ENCODE measurements at places on chromosomes 5 and 9. TPM values are rescaled to one million over a fixed set of nuclear protein-coding genes. Genes with fewer than 3 reads are reported as not detected.

DNA sequence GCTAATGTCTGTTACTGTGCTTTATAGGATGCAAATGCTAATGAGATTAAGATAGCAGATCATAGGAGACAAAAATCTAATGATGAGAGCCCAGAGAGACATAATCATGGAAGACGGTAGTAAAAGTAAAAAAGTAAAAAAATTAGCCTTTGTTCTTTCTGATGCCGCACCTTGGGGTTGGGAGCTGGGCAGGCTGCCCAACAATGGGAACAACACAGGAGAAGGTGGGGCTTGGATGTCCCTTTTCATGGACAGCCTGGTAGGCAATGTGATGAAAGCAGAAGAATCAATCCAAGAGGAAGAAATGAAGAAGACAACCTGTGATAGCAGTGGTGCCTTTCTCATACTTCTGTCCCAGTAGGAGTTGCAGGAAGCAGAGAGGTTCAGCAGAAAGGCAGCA lies 57.2 kb downstream of the RAB14 start:
- DNase-seq: no peak

DNA sequence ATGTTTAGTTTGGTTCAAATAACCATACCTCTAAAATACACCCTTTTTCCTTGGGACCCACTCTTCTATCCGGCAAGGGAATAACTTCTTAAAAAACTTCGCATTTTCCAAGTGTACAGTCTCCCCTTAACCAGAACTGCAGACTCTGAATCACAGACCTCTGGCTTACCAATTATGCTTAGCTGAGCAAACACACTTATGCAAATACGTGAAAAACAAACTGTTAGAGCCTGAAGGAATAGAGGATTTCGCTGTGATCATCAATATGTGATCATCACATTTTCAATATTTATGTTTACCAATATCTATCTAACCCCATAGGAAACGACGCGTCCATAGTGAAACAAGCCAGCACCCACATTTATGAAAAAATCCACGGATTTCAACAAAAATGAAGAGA lies 1.3 kb downstream of the LPAR1 start:
- no peak for DNase-seq

DNA sequence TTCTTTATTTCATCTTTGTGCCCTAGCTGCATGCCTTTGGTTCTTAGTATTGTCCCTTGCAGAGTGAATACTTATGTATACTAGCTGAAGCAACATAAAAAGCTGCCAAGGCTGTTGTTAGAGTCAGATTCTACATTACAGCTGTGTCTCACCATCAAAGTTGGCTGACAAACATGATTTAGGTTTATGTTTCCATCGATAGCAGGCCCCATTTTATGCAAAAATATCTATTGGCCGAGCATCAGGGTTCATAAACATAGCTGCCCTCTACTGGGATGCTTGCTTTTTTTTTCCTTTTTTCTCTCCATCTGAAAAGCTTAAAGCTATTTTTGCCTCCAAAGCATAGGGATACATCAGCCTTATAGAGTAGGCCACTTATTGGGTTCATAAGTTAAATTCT lies 68.0 kb downstream of the FAM174A start:
- no peak for DNase-seq

DNA sequence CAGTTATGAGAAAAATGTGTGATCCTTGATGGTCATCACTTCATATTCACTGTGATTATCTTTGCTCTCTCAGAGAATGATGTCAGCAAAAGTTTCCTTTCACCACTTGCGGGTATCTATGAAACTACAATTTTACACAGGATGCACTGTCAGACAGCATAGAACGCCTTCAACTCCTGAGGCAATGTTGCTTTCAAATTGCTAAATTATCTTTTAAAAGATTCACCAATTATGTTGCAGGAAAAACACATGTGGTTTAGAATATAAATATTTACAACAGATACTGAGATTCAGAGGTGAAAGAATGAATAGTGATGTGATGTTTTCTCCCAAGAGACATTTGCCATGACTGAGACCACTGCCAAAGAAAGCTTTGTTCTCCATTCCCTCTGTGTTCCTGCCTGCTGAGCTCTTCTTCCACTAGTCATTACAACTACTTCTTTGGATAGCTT lies 879.8 kb upstream of the DMAC1 start:
- no peak for DNase-seq

PAX5 gene
- 0.21 TPM for total RNA-seq
